ENCODE measurements at places on chromosomes 16 and 17. TPM values are rescaled to one million over a fixed set of nuclear protein-coding genes. Genes with fewer than 3 reads are reported as not detected.

Gene OR2C1
- 0.39 TPM for polyA plus RNA-seq

DNA sequence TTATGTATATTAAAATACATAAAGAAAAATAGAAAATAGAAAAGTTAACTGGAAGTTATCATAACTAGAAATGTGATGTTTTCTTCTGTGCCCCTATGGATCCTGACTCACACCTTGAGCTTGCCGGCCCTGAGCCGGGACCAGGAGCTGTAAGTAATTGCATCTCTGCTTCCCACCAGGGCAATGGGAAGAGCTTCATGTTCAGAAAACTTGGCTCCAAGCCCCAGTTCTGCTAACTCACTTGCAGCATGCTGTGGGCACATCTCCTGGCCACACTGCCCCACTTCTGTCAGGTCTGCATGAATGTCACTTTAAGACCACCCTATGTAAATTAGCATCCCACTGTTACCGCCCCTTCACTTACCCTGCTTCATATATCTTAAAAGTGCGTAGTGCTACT lies 37.2 kb downstream of the GNAO1 start:
- H3K4me3 ChIP-seq, result no peak overlapping the region
- H3K36me3 ChIP-seq, result no peaks in the 10 kb centered on the region
- no peak overlapping the region for H3K27ac ChIP-seq
- peaks cover 10% of the 10 kb centered on the region for H3K4me1 ChIP-seq

DNA sequence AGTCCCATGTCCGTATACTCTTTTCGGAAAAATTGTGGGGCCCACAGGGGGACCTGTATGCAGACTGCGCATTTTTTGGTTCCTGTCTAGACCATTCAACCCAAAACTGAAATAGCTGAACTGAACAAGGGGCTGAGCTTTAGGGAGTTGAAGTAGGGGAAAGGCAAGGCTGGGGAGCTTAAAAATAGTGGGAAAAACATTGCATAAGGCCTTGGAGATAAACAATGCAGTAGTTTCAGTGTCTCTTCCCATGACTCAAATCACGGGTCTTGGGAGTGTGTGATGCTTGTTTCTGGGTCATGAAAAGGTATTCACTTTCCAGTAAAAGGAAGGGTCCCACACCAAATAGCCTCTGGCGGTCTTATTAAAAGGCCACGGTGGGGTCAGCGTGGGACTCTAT lies 402.8 kb upstream of the SALL1 start:
- H3K4me3 ChIP-seq, result no peak overlapping the region
- no peaks in the 10 kb centered on the region for H3K4me1 ChIP-seq
- DNase-seq, result no peak

Gene OTOP2
- not detected for polyA plus RNA-seq

GRCh38 chr16:2037647-2038381 lies 9.8 kb downstream of the NTHL1 start:
- H3K27ac ChIP-seq, result no peak overlapping the region
- no peak for DNase-seq
- H3K4me3 ChIP-seq, result no peak overlapping the region
- H3K27me3 ChIP-seq, result no peaks in the 10 kb centered on the region

DNA sequence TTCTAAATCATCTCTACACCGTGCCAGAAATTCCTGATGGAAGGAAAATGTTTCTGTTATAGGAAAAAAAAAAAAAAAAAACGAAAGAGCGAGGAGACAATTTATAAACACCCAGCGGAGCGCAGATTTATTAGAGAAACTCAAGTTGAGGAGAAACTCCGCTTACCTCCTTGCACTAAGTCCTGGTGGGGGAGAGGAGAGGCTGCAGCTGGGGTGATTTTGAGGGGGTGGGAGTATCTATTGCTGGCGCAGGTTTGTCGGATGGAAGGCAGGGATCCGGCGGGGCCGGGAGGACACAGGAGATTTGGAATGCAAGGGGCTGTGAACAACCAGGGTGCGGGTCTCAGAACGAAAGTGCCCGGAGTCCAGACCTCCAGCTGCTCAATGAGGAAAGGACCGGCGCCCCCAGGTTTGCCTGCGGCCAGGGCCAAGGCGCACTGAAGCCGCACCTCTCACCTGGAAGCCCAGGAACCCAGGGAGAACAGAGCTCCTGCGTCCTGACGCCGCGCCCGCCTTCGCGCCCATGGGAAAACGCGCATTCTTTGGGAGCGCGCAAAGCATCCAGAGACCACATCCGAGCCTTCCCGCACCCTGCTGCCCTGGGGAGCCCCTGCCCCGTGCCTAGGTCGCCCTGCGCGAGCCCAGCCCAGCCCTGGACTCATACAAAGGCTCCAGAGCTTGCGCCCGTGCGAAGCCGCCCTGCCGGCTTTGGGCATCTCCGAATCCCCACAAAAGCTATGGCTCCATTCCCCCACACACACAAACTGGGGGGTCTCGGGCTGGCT lies 2.6 kb upstream of the HOXB8 start:
- peaks cover 51% of the 10 kb centered on the region for H3K27me3 ChIP-seq
- peaks cover 23% of the 10 kb centered on the region for H3K4me1 ChIP-seq
- H3K27ac ChIP-seq, result no peak overlapping the region
- H3K36me3 ChIP-seq, result no peaks in the 10 kb centered on the region
- DNase-seq, result no peak
- H3K4me3 ChIP-seq, result peak overlapping the region; percentile 21

DNA sequence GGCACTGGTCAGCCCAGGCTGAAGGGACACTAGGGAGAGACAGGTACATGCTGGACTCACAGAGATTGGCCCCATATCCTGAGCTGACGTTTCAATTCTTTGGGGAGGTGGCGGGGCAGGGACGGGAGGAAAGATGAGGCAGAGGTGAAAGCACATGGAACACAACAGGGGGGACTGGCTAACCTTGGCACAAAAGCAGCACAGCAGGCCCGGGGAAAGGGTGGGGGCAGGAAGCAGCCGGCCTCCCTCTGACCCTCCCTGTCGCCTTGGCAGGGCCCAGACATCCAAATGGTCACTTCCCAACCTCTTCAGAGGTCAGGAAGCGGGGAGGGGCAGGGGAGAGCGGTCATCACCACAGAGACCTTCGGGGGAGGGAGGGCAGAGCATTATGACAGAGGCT lies 6.6 kb downstream of the VAT1 start:
- peak overlapping the region; percentile 3 for H3K27ac ChIP-seq
- H3K36me3 ChIP-seq, result peaks cover 35% of the 10 kb centered on the region
- H3K4me3 ChIP-seq, result no peak overlapping the region
- no peak for DNase-seq

DNA sequence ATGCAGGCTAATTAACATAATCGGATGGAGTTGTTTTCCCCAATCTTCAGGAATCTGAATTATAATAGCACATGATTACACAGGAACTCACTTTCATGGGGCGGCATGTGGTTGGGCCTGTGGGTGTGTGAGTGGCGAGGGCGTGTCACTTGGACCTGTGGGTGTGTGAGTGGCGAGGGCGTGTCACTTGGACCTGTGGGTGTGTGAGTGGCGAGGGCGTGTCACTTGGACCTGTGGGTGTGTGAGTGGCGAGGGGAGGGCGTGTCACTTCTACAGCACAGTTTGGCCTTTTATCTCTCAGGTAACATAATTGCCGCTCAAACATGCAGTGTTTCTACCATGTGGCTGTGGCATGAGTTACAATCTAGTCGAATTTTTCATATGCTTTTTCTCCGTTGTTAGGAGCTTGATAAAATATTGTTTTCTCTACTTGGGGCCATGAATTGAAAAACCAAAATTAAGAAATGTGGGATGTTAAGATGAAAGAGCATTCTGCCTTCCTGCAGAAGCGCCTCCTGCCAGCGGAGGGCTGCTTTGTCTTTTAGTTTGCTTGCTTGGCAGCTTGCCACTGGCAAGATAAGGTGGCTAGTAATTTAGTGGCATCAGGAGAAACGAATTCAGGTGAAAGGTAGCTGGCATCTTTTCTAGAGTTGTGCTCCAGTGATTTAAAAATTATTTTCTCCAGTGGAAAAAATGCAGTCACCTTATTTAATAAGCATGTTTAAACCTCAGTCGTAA lies 36.2 kb downstream of the USP10 start:
- H3K36me3 ChIP-seq, result no peaks in the 10 kb centered on the region
- peak; percentile 47 for DNase-seq
- peak overlapping the region; percentile 33 for H3K4me3 ChIP-seq
- peaks cover 22% of the 10 kb centered on the region for H3K4me1 ChIP-seq

All from naive thymus-derived CD8-positive, alpha-beta T cell (primary cell).